CD4-positive, alpha-beta memory T cell (primary cell): ENCODE measurements at places on chromosomes 7 and 10. TPM values are rescaled to one million over a fixed set of nuclear protein-coding genes. Genes with fewer than 3 reads are reported as not detected.

DNA sequence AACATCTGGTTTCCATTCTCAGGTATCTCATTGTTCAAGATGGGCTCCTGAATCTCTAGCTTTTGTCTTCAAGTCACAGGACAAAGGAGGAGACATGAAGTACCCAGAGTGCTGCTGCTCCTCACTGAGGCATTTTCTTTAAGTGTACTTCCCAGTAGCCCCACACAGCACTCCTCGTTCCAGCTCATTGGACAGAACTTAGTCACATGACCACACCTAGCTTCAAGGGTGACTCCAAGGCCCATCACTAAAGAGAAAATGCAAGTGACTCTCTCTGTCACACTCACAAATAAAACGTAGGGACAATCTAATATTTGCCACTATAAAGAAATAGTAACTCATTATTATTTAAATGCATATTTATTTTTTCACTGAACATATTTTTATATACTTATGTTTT, 58.3 kb upstream of the NEUROD6 start:
- DNase-seq = no peak

- DNase-seq = no peak
Measured at GRCh38 chr7:121394709-121395140, 1.4 kb downstream of the FAM3C start.

- DNase-seq = no peak
Measured at GRCh38 chr10:69569396-69569934, 3.8 kb downstream of the NEUROG3 start.

GRCh38 chr10:21399392-21400035, 126.0 kb downstream of the SKIDA1 start:
- no peak for DNase-seq

GRCh38 chr10:18217577-18217976, 77.4 kb downstream of the CACNB2 start:
- no peak for DNase-seq

- no peak for DNase-seq
Measured at GRCh38 chr7:138825049-138825721, 27.2 kb upstream of the ATP6V0A4 start.

- DNase-seq = no peak
Measured at GRCh38 chr7:47893238-47893637, 55.0 kb downstream of the PKD1L1 start.

DNA sequence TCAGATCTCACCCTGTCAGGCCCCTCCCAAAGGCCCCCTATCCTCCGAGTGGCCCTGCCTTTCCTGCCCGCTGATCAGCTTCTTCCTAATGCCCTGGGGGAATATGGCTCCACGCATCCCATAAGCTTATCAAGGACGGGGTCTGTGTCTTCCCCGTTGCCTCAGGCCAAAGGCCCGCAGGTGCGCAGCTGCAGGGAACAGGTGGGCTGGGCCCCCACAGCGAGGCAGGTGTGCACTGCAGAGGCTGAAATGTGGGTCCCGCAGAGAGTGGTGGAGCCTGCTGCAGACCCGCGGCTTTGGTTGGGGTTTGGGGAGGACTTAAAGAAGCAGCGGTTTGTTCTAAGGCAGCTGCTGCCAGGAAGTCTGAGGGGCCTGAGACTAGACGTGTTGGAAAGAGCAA, 220.8 kb upstream of the TCERG1L start:
- DNase-seq = peak; percentile 35

DNA sequence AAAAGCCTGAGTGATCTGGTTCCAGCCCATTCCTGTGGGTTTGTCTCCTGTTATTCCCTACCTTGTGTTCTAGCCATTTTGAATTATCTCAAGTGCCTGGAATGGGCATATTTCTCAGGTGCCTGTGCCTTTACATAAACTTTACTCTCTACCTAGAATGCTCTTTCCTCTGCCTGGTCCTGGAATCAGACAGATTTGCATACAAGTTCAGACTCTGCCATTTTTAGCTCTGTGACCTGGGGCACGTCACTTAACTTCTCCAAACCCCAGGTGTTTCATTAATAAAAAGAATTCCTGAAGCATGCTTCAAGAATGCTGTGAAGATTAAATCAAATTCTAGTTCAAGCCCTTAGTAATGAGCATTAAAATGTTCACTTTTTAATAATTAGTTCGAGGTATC, 7.8 kb downstream of the DCLRE1A start:
- DNase-seq = no peak

- DNase-seq = no peak
Measured at GRCh38 chr10:75528392-75528791, 97.0 kb downstream of the LRMDA start.

DNA sequence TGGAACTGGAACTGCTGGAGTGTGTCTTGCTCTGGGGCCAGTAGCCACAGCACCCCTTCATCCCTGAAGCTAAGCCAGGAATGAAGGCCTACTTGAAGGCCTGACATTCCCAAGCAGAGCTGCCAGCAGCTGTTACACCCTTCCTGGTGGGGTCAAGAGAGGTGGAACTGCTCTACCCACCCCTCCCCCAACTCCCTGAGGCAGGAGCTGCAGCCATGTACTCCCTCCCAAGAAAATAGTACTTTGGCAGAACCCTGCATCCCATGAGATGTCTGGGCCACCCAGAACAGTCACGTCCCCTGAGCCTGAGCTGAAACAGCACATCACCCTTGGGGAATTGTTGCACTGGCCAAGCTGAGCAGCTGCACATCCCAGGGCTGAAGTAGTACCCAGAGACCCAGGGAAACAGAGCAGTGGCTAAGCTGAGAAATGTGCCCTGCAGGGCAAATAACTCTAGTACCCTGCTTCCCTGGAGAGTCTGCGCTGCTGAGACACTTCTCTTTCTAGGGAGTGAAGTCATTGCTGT, 63.4 kb upstream of the PLA2G12B start:
- DNase-seq = no peak

DNA sequence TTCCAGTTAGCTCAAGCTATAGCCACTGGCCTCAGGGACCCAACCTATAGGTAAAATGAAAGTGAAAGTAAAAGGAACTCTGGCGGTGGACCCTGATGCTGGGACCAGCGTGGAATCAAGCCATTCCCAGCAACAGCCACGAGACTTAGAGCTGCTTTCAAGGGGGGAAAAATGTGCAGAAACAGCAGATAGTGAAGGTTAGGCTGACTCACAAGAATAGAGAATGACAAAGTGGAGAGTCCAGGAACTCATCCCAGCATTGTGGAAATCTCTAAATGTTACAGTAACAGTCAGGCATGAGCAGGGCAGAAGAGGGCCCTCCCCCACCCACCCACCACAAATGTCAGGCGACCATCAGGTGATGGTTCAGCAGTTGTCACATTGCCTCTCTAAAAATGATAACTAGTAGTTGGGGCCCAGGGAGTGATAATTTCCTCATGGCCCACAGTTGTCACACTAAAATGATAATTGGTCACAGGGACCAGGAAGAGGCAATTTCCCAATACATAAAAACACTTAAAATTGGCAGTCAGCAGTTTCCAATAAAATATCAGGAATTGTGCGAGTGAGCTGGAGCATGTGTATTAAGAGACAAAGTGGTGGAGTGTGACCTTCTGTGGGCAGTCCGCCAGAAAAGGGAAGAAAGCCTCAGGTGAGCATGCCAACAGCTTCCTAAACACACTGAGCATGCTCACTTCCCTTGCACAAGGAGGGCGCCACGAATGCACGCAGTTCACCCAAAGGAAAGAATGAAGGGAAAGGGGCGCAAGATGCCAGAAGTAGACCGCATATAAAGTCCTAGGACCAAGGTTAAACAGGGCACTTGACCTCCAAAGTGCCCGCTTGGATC, 129.8 kb upstream of the PPP1R3A start:
- DNase-seq = peak; percentile 12

GRCh38 chr7:2617325-2617905, 14.4 kb upstream of the TTYH3 start:
- no peak for DNase-seq

DNA sequence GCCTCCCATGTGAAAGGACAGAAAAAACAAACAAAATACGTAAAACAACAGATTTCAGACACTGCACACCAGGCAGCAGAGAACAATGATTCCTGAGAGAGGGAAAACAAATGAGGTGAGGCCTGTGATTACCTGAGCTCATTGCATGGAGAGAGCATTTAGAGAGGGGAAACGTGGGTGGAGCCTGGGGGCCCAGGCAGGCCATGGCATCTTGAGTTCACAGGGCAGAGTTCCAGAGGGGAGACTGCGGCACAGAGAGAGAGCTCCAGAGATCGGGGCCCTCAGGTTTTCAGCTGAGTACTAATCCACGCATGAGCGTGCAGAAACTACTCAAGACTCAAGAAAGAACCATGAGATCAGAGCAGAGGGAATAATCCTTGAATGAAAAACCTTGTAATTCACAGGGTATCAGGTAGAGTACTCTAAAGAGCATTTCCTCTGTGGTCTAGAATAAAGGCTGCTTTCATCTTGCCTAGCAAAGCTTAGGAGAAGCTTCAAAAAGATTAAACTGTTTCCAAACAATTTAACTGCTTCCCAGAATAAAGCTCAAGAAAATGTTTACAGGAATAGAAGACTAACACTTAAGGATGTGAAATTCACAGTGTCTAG, 46.6 kb upstream of the ARHGAP12 start:
- no peak for DNase-seq

- no peak for DNase-seq
Measured at GRCh38 chr7:134932707-134933370, 53.5 kb upstream of the AGBL3 start.

- DNase-seq = no peak
Measured at GRCh38 chr10:61153771-61154170, 209.8 kb upstream of the RHOBTB1 start.

- DNase-seq = no peak
Measured at GRCh38 chr10:33066558-33067236, 108.7 kb upstream of the ITGB1 start.

GRCh38 chr10:121157998-121158397, 306.8 kb downstream of the WDR11 start:
- no peak for DNase-seq

- DNase-seq = peak; percentile 70
Measured at GRCh38 chr7:43586251-43586900, 3.5 kb downstream of the STK17A start.

DNA sequence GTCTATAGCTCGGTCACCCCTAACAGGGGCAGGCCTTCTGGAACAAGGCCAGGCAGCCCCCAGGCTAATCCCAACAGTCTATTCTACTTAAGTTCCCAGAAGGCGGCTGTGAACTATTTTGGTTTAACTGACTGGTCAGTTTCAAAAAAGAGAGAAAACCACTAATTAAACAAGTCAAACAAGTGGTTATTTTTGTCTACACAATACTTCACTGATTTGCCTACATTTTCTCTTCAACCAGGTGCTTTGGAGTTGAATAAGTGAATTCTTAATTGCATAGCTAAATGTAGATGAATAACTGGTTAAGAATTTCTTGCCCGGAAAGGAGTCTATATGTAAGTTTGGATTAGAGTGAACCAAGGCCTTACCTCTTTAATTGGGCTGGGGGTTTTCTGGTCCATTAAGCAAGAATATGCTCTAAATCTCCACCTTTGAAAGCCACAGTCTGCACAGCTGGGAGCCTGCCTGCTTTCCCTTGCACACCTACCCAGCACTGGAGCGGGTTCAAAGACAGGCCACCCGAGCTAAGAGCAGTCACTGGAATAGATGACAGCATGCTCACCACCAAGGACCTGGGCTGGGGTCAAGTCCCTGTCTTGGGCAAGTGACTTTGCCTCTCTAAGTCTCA, 70.4 kb downstream of the TBXAS1 start:
- DNase-seq = no peak

DNA sequence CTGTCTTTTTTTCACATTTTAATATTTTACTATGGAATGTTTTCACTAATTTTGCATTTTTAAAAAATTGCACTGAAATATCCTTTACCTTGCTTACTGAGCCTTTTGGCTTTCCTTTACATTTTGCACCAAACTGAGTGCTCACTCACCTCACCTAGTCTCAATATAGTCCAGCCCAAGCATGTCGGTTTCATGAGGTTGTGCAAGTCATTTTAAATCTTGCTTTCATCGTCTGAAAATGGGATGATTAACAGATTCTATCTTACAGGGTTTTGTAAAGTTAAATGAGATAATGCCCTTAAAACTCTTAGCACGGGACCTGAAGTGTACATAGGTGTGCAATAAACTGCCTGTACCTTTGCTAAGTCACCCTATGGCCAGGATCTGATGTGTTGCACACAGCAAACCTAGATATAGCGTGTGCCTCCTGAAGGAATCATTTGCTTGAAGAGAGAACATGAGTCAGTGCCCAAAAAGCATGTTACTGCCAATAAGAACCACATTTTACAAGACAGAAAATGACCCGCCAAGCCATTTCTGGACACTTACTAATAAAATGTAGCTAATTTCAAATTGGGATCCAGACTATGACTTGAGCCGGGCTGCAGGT, 199.8 kb downstream of the JCAD start:
- no peak for DNase-seq

GRCh38 chr10:91700273-91700672, 67.4 kb upstream of the PPP1R3C start:
- DNase-seq = no peak

DNA sequence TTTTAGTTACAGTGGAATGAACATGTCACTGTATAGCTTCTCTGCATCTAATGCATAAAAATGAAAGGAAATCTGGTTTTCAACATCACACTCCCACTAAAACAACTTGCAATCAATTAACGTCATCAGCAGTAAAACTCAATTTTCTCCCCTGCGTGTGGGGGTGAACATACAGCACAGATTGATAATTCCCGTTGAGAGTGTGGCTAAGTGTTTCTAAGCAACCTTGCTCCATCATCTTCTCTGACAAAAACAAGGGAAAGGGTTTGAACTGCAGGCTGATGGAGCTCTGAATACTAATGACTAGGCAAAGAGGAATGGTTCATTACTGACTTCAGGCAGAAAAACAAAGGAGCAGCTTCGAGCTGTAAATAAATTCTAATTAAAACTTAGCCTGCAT, 238.3 kb downstream of the PARD3 start:
- DNase-seq = no peak

- no peak for DNase-seq
Measured at GRCh38 chr10:118927321-118927720, 102.2 kb upstream of the NANOS1 start.

Gene OPALIN
- polyA plus RNA-seq = not detected

Gene CLDN15
- 0.36 TPM for polyA plus RNA-seq

Gene KLF14
- not detected for polyA plus RNA-seq

Gene C10orf53
- polyA plus RNA-seq = not detected

Gene VSTM4
- not detected for polyA plus RNA-seq

Gene HGF
- polyA plus RNA-seq = not detected

Gene PRPS1L1
- polyA plus RNA-seq = not detected

Gene BCCIP
- polyA plus RNA-seq = 108 TPM

Gene FGFBP3
- polyA plus RNA-seq = 1.1 TPM

Gene SEC31B
- polyA plus RNA-seq = 2.4 TPM

Gene IKZF1
- 116 TPM for polyA plus RNA-seq

Gene CD36
- polyA plus RNA-seq = 0.30 TPM

Gene PPP1R17
- polyA plus RNA-seq = not detected
